Peyer's patch (tissue), 4 donors: ENCODE measurements at places on chromosomes 5 and 9. TPM values are rescaled to one million over a fixed set of nuclear protein-coding genes. Genes with fewer than 3 reads are reported as not detected.
A peak's percentile ranks its signal among the peaks of the same experiment; 100 is the strongest.

- no peak for DNase-seq
- no peak overlapping the region for H3K4me3 ChIP-seq
- no peaks in the 10 kb centered on the region for H3K36me3 ChIP-seq
- H3K27ac ChIP-seq = no peak overlapping the region
Observed at GRCh38 chr5:90944116-90944515, 385.5 kb downstream of the ADGRV1 start.

DNA sequence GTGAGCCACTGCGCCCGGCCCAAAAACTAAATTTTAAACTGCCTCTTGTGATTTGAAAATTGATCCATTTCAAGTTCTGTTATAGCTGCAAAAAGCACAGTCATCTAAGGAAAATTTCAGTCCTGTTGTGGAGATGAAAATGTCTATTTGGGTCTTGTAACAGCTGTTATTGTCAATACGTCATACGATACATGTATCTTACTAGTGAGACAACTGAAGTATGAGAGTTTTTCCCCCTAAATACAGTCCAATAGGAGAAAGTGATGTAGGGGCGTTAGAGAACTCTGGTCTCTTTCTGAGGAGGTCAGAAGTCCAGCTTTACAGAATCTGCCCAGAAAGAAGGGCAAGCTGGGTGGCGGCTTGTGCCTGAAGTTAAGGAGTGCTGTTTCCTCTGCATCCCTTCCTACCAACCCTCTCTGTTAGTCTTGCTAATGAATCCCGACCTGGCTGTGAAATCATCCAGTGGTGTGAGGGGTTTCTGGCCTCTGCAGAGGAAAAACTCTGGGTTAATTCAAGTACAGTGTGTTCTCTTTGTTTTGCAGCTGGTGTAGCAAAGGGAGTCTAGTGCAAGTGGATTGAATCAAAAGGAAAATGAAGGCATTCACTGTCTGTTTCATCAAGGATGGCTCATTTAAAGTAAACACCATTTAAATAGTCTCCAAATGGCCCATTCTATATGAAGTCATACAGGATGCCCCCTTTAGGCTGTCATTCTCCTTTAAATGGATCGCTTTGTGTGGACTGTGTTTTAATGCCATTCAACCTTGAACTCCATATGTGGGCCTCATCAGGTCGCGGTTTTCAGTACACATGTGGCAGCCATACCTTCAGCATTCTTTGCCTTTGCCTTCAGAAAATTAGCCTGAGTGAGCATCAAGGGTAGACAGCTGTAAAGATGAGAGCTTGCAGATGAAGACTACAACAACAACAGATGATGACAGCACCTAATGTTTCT, 59.0 kb downstream of the AOPEP start:
- H3K27me3 ChIP-seq = no peaks in the 10 kb centered on the region
- no peaks in the 10 kb centered on the region for H3K36me3 ChIP-seq
- no peak for DNase-seq
- no peaks in the 10 kb centered on the region for H3K4me1 ChIP-seq
- no peak overlapping the region for H3K4me3 ChIP-seq
- H3K27ac ChIP-seq = no peak overlapping the region

- H3K4me3 ChIP-seq = no peak overlapping the region
- no peaks in the 10 kb centered on the region for H3K27me3 ChIP-seq
- H3K4me1 ChIP-seq = no peaks in the 10 kb centered on the region
- H3K36me3 ChIP-seq = no peaks in the 10 kb centered on the region
Observed at GRCh38 chr5:171586436-171586835, 167.0 kb downstream of the FGF18 start.

The PCDHGA7 gene
- 1.3 TPM for total RNA-seq

- no peaks in the 10 kb centered on the region for H3K36me3 ChIP-seq
- H3K4me3 ChIP-seq = no peak overlapping the region
- no peaks in the 10 kb centered on the region for H3K4me1 ChIP-seq
- no peak for DNase-seq
Observed at GRCh38 chr5:66739951-66740350, 143.8 kb downstream of the MAST4 start.

DNA sequence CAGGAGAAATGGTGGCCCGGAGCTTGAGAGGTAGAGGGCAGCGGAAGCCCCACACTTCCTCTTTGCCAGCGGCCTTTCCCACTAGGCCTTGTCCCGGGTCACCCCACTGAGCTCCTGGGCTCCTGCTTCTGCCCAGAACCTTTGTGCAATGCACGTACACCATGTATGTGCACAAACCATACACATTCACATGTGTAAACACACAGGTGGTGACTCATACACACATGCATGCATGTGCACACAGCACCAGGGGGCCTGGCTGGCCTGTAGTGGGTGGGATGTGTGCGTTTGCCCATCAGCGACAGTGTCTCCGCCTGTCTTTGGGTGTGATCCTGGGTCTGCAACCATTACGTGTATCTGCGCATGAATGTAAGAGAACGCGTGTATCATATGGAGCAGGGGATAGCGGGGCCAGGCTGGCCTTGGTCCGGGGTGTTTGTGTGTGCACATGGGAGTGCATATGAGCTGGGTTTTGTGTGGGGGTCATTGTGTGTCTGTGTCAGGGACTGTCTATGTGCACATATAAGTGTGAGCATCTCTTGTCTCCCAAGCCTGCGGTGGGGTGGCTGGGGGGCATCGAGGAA, 43.7 kb downstream of the PSD2 start:
- DNase-seq = no peak
- no peak overlapping the region for H3K27ac ChIP-seq
- no peaks in the 10 kb centered on the region for H3K4me1 ChIP-seq
- H3K4me3 ChIP-seq = no peak overlapping the region
- H3K27me3 ChIP-seq = no peaks in the 10 kb centered on the region

GRCh38 chr9:96299823-96300222, 2.2 kb downstream of the HSD17B3 start:
- H3K4me1 ChIP-seq = no peaks in the 10 kb centered on the region
- no peaks in the 10 kb centered on the region for H3K36me3 ChIP-seq
- H3K27ac ChIP-seq = no peak overlapping the region
- H3K4me3 ChIP-seq = no peak overlapping the region
- no peak for DNase-seq
- H3K27me3 ChIP-seq = no peaks in the 10 kb centered on the region

The NKD2 gene
- 3.7 TPM for total RNA-seq

The SPATA9 gene
- total RNA-seq = not detected

- H3K4me1 ChIP-seq = no peaks in the 10 kb centered on the region
- no peaks in the 10 kb centered on the region for H3K27me3 ChIP-seq
- no peak overlapping the region for H3K27ac ChIP-seq
- no peak overlapping the region for H3K4me3 ChIP-seq
- H3K36me3 ChIP-seq = no peaks in the 10 kb centered on the region
- DNase-seq = no peak
Observed at GRCh38 chr5:57804505-57804904, 321.9 kb upstream of the ACTBL2 start.

The PCDHGA10 gene
- 3.2 TPM for total RNA-seq

GRCh38 chr5:175526691-175527090, 48.3 kb downstream of the SFXN1 start:
- no peaks in the 10 kb centered on the region for H3K4me1 ChIP-seq
- H3K36me3 ChIP-seq = no peaks in the 10 kb centered on the region
- DNase-seq = no peak
- no peak overlapping the region for H3K27ac ChIP-seq
- H3K4me3 ChIP-seq = no peak overlapping the region

DNA sequence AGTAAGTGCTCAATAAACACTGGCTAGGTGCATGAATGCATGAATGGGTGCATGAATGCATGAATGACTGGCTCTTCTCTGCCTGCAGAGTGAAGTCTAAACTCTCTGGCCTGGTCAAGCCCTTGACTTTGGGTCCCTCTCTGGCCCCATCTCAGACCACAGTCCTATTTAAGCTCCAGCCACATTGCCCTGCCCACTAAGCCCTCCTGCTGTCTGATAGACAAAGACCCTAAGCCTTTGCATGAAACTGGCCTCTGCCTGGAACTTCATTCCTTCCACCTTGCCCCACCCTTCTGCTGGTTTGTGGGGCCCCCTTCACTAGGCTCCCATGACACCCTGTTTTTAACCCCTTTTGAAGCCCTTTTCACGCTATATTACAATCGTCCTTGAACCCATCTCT, 202.4 kb downstream of the TTLL11 start:
- H3K27me3 ChIP-seq = no peaks in the 10 kb centered on the region
- H3K36me3 ChIP-seq = no peaks in the 10 kb centered on the region
- H3K27ac ChIP-seq = no peak overlapping the region
- H3K4me1 ChIP-seq = no peaks in the 10 kb centered on the region
- H3K4me3 ChIP-seq = no peak overlapping the region
- no peak for DNase-seq

The C5orf22 gene
- total RNA-seq = 11.2 TPM

DNA sequence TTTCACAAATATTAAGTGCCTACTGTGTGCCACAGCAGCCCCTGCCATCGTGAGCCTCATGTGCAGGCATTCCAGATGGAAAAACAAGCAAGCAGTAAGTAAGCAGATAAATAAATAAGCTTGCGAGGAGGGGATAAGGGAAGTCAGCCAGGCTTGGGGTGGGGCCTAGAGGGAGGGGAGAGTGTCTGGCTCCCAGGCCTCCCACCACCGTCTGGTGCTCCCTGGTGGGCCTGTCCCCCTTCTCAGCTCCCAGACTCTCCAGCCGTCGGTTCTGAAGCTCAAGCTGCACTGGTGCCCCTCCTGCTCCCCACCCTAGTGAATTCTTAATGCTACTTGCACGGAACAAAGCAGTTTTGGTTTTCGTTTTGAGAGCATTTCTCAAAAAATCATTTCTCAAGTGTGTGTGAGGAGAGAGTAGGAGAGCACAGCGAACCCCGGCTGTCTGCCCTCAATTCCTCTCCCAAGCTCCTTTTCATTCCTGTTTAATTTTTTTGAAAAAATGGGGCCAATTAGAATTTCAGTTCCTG, 6.6 kb upstream of the IER5L start:
- no peaks in the 10 kb centered on the region for H3K27me3 ChIP-seq
- no peaks in the 10 kb centered on the region for H3K36me3 ChIP-seq
- DNase-seq = no peak
- H3K4me3 ChIP-seq = no peak overlapping the region
- H3K4me1 ChIP-seq = peaks cover 45% of the 10 kb centered on the region
- peak overlapping the region; percentile 18 for H3K27ac ChIP-seq

GRCh38 chr5:43304525-43304924, 8.7 kb downstream of the HMGCS1 start:
- H3K27me3 ChIP-seq = no peaks in the 10 kb centered on the region
- H3K27ac ChIP-seq = no peak overlapping the region
- no peak for DNase-seq
- H3K4me3 ChIP-seq = no peak overlapping the region
- no peaks in the 10 kb centered on the region for H3K36me3 ChIP-seq

GRCh38 chr5:58294598-58295305, 165.1 kb downstream of the PLK2 start:
- no peaks in the 10 kb centered on the region for H3K4me1 ChIP-seq
- H3K27me3 ChIP-seq = no peaks in the 10 kb centered on the region
- H3K27ac ChIP-seq = no peak overlapping the region
- H3K36me3 ChIP-seq = no peaks in the 10 kb centered on the region
- H3K4me3 ChIP-seq = no peak overlapping the region
- DNase-seq = no peak

The C9orf153 gene
- total RNA-seq = not detected
